ENCODE measurements at places on chromosomes 6 and 20. TPM values are rescaled to one million over a fixed set of nuclear protein-coding genes. Genes with fewer than 3 reads are reported as not detected.

The SLC24A3 gene
- total RNA-seq = not detected

The FHL5 gene
- not detected for total RNA-seq

The RBPJL gene
- total RNA-seq = not detected

GRCh38 chr20:49270177-49270576 lies 7.7 kb downstream of the ZNFX1 start:
- DNase-seq = no peak

DNA sequence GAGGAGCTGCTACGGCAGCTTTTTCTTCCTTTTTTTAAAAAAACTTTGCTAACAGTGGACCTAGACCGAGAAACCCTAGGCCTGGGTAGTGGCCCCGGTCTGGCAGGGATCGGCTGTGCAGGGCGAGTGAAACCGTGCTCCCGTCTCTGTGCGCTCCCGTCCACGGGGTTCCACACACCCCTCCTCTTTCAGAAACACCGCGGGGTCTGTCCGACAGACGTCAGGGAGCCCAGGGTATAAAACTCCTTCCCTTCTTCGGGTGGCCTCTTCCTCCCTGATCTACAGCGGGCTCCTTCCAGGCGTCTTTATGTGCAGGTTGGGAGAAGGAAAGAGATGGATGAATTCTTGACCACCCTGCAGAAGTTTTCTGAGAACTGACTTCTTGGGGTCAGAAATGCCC lies 27.1 kb upstream of the SMOC2 start:
- DNase-seq = no peak

GRCh38 chr6:10429638-10430427 lies 15.0 kb upstream of the TFAP2A start:
- DNase-seq = no peak

DNA sequence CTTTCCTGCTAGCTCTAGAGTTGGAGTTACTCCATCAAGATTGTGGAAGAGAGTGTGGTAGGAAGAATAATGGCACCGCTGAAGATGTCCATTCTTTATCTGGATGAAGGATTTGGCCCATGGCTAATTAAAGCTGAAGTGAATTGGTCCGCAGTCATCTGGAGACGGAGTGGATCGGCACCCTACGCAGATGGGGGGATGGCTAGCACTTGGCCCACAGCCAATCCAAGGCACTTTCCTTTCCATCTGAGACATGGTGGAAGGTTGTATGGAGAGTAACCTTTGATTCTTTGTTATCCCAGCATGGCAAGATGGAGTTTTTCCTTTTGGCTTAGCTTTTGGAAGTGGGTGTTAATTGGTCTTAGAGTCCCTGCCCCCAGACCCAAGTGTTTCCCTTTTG lies 88.3 kb downstream of the JPH2 start:
- no peak for DNase-seq

DNA sequence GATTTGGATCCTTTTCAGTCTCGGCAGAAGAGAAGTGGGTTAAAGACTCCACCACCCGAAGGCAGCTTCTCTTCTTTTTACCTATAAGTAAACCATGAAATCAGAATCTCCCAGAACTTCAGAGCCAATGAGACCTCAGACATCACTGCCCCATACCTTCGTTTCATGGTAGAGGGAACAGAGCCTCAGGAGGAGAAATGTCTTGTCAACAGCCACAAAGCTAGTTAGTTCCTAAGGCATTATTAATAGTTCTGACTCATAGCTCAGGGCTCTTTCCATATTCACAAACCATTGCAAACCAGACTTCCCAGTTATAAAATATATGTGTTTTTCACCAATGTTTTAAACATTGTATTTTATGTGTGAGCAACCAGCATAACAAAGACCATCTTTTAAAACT lies 118.7 kb upstream of the RIPOR2 start:
- DNase-seq = no peak

DNA sequence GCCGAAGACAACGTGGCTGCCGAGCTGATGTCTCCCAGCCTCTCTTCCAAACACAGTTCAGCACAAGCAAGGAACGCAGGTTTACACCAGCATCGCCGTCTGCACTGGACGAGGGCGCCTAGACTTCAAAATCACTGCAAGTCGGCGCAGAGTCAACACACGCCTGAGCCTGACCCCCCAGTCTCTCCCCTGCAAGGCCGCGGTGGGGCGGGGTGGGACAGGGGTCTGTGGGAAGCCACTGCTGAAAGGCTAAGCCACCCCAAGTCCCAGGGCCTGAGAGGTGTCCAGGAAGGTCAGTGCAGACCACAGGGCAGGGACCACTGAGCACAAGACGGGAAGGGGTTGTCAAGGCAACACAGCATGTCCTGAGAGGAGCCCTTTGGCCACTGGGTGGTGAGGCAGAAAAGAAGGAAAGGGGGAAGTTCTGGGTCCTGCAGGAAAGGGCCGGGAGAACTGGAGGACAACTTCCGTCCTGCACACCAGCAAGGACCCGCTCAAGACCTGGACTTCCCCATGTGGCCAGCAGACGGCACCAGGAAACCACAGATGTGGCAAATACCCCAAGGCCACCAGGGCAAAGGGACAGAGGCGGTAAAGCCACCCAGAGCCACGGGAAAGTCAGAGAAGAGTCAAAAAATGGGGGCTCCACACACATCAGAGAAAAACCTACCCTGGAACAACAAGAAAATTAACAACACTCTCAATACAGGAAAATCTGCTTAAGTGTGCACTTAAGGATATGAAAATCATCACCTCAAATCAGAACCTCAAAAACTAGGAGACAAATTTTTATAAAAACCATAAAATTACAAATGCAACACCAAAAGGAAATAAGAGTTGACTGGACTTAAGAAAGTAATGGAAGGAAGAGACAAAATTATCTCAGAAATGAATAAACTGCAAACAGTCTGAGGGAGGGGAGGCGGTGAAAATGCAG lies 84.8 kb downstream of the TAF4 start:
- peak; percentile 69 for DNase-seq

DNA sequence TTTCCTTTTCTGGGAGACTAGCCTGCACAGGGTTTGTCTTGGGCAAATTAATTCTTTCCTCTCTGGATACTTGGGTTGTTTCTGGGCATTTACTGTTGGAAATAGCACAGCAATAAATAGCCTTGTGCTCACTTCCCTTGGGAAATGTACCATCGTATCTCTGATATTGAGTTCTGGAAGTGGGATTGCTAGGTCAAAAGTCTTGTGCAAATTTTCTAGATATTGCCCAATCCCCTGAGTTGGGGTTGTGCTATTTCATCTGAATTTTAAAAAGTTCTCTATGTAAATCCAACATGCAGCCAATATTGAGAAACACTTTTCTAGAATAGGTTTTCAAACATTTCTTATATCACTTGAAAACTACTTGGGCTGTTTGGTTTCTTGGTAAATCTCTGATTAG lies 64.0 kb upstream of the ELOVL5 start:
- no peak for DNase-seq

GRCh38 chr6:16406966-16407365 lies 168.6 kb downstream of the GMPR start:
- DNase-seq = no peak

DNA sequence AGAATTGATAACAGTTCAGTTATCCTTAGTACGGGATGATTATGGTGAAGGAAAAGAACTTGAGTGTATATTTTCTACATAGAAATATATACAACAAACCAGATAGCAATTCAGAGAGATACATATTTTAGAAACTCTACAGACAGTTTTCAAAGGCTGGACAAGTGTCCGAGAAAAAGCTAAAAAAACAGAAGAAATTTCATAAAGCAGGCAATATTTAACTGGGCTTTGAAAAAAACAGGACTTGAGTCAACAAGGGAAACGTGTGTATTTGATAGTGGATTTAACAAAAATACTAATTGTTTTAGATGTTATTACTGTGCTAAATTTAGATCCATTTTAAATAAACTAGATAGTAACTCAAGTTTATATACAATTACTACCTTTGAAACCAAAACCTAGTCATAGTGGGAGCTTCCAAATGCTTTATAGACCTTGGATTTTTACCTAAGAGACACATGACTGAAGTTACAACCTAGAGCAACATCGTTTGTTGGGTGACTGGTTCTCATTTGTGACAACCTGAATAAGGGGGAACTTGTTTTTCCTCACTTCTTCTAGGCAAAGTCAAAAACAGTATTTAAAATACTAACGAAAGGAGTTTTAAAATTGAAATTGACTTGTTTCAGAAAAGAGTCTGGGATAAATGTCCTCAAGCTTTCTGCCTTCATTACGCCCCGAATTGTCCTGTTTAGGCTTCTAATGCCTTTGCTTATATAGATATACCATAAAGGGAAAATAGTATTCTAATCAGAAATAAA lies 116.7 kb upstream of the PRSS16 start:
- no peak for DNase-seq

GRCh38 chr6:25476126-25476525 lies 175.9 kb upstream of the SCGN start:
- no peak for DNase-seq

- DNase-seq = no peak
These were observed 1.1 kb upstream of the USP49 start for GRCh38 chr6:41896281-41896680.

DNA sequence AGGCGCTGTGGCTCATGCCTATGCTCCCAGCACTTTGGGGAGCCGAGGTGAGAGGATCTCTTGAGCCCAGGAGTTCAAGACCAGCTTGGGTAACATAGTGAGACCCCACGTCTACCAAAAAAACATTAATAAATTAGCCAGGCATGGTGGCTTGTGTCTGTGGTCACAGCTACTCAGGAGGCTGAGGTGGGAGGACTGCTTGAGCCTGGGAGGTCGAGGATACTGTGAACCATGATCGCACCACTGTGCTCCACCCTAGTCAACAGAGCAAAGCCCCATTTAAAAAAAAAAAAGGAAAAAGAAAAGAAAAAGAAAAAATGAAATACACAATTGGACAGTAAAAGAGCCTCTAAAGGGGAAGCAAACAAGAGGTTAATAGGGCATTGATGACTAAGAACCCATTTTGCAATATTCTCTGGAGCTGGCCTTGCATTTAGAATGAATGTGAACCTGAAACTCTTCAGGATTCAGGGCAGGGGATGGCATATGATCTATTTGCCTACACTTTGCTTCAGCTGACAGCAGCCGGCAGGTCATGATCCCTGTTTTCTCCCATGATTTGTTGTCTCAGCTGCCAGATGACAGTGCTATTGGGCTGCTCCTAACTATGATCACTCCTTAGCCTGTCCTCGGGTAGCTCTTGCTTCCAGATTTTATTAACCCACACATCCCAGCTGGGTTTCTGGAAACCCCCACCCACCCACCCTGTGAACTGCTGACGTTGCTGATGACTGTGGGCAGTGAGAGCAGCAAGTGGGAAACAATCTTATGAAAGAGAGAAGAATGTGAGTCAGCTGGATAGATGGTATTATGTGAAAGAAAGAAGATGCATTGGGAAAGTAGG lies 83.8 kb upstream of the ELOVL5 start:
- DNase-seq = no peak

Data from chondrocyte (in vitro differentiated cells).